ENCODE measurements at places on chromosomes 7 and 10.

GRCh38 chr7:112757337-112757736 lies 32.9 kb downstream of the TMEM168 start:
- DNase-seq, result no peak

DNA sequence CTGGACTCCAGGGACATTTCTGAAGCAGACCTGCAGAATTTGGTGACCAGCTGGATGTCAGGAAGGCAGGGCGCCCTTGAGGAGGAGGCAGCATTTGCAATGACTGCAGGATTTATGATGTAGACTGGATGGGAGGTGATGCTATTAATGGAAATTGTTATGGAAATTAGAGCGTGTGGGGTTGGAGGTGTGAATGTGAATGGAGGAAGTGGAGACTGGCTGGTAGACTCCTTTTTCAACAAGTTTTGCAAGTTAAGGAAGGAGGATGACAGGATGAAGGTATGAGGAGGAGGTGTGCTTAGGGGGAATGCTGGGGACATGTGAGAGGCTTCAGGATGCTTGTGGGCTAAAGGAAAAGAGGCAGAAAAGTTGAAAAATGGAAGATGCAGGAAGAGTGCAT lies 137.0 kb downstream of the TMEM178B start:
- DNase-seq, result no peak

DNA sequence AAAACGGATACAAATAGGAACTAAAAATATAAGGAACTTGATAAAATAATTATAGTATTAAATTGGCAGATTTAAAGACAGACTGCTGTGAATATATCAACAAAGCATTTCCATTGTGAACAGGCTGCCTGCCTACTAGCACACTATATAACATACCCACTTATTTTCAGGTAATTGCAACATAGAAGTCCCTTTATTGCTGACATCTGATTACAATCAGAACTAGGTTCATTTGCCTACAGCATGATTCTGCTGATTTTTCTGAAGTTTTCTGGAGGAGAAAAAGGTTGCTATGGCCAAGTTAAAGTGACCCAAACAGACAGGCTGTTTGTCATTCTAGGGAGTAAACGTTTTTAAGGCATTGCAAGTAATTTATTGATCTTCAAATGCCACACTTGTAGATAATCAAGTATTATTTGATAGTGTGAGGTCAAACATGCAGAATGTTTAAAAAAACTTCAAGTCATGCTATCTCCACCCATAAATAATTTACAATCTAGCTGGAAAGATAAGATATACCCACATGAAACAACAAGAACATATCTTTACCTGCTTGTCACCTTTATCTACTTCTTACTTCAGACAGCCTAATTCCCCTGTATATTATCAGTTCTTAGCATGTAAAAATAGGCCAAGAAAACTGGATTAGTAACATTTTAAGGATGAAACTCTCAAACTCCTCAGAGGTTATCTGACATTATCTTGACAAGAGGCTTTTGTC lies 40.5 kb downstream of the MTPN start:
- DNase-seq, result no peak

DNA sequence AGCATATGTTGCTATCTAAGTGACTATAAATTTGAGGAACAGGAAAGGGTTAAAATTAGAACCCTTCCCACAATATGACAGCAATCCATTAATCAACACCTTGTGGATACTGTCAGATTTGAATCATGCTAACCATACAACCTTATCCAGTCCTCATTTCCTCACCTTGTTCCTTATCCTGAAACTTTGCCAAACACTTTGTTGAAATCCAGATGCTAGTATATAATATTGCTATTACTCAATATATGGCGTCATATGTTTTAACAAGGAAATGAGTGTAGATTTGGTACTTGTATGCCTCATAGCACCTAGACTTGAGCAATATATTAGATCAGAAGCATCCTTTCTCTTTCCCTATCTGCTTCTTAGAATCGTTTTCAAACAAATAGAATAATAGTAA lies 66.3 kb upstream of the SLC25A13 start:
- no peak for DNase-seq

DNA sequence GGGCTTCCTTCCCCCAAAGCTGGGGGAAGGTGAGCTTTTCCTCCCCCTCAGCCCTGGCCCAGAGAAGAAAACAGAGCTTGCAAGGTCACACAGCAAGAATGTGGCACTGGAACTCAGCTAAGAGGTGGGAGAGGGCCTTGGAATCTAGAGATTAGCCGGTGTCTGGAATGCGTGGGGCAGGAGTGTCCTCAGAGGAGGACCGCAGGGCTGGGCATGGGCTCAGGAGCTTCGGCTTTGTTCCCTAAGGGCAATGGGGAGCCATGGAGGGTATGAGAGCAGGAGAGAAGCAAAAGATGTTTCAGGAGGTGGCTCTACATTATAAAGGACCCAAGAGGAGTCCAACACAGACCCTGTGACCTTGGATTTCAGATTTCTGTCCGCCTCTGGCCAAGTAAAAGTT lies 127.2 kb upstream of the TNRC18 start:
- no peak for DNase-seq

- DNase-seq, result no peak
Measured at GRCh38 chr7:148116829-148117403, 473.6 kb upstream of the C7orf33 start.

GRCh38 chr10:6123532-6123931 lies 34.7 kb downstream of the RBM17 start:
- no peak for DNase-seq

DNA sequence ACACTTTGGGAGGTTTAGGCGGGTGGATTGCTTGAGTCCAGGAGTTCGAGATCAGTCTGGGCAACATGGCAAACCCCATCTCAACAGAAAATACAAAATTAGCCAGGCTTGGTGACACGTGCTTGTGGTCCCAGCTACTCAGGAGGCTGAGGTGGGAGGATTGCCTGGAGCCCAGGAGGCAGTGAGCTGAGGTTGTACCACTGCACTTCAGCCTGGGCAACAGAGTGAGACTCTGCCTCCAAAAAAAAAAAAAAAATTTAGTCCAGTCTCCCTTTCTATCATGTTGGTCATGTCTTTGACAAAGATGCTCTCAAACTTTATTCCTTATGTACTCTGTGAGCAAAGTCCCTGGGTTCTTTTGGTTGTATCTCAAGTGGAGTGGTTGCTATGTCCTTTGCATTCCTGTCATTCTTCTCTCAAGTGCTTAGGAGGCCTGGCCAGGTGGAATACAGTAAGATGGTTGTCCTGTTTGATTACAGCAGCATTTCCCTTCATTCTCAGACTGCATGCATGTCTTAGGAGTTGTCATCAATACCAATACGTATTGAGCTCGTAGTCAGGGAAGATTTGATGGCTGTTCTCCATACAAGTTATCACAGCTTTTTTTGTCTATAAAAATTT lies 85.7 kb downstream of the MMRN2 start:
- DNase-seq, result no peak

DNA sequence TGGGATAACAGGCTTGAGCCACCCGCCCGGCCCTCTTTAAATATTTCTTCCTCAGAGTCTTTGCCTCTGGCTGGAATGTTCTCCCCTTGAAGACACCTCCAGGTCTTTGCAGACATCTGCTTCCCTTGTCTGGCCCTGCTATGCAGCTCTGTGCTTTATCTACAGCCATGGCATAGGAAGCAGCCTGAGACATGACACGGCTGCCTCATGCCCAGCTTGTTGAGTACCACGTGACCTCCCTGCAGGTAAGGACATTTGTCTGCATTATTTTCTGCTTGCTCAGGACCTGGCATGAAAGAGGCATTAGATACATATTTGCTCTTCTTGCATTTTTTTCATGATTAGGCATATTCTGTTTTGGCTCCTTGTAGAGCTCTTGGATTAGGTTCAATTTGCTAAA lies 113.8 kb upstream of the KLF6 start:
- no peak for DNase-seq

- no peak for DNase-seq
Measured at GRCh38 chr7:152313217-152313616, 122.6 kb downstream of the KMT2C start.

DNA sequence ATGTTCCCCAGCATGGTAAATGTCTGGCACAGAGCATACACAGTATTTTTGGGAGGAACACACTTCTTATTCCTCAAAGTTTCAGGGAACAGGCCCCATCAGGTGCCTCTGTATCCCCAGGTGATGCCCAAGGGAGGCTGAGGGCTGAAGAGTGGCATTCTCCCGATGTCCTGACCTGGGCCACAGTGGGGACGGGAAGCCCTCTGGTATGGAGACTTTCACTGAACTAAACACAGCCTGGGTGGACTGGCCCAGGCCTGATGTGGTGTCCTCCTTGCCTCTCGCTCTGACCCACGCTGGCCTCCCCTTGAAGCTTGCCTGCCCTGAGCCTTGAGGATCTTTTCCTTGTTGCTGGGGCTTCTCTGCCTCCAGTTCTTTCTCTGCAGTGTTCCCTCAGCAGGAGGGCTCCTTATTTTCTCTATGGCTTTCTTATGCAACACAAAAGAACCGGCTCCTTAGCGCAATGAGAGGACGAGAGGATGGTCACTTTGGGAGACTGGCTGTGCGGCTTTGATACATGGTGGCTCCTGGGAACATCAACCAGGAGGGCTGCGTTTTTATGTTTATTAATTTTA lies 157.5 kb upstream of the TNS3 start:
- no peak for DNase-seq

DNA sequence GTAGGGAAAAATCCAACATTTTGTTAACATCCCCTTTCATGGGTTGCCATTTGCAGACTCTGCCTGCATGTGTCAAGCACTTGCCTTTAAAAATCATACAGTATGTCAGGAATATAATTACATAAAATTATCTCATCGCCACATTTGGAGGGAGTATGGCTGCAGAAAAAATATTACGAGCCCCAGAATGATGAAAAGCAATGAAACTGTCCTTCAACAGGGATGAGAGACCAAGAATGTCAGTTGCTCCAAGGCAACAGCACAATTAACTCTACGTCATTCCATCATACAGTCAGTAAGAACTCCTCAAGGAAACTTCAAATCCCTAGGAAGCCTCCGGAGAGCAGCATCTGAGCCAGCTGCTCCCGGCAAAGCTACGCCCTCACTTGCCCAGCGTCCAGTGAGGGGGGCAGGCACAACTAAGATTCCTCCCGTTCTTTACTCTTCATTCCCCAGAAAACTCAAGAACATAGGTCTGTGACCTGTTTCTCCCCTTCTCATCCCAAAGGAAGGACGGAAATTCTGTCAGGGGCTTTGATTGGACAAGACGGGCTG lies 132.9 kb downstream of the ANLN start:
- DNase-seq, result no peak

DNA sequence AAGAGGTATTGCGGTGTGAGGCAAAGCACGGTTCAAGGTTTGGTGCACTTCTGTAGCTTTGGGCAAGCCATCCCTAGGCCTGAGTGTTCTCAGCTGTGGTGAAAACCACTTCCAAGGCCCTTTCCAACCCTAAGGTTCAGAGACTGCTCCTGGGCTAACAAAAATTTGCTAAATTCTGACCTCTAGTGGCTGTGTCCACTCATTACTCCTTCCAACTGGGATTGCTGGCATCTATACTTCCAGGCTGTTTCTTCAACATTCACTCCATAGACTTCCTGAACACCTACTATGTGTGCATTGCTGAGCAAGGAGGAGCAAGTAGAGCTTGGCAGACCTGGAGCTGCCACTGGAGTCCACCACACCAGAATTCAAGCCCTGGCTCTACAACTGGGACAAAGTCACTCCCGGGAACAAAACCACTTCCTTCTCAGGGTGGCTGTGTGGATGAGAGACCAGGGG lies 29.3 kb upstream of the SH3PXD2A start:
- no peak for DNase-seq

- DNase-seq, result no peak
Measured at GRCh38 chr10:126294451-126294850, 93.8 kb downstream of the ADAM12 start.

DNA sequence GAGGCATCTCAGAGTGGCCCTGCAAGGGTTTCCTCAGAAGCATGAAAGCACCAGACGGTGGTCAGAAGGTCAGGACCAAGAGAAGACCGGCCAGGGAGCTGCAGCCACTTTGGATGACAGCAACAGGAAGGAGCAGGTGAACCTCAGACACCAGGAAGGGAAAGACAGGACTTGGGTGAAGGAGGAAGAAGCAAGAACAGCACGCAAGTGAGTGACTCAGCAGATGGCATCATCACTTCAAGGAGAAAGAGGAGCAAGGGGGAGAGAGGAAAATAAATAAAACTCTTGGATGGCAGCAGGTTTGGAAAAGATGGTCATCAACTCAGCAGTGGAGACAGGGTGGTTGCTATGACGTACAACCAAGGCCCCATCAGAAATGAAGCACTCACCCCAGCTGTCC lies 31.6 kb downstream of the NCAPG2 start:
- DNase-seq, result no peak

- no peak for DNase-seq
Measured at GRCh38 chr10:33876584-33877400, 542.3 kb upstream of the NRP1 start.

DNA sequence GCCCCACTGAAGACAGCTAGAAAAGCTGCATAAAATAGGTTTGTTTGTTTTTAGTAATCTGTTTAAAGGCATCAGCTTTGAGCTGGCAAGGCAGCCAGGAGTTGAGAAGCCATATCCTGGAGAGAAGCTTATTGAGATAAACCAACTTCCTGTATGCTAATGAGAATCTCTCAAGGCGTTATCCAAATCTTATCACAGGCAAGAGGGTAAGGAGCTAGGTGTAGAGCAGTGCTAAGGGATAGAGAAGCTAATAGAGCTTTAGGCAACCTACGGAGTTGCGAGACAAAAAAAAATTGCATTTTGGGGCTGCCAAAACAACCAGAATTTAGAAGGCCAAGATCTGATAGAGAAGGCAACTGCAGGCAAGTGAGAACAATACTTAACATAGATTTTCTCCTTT lies 641.6 kb downstream of the SH2D4B start:
- DNase-seq, result no peak

- DNase-seq, result no peak
Measured at GRCh38 chr10:112991888-112992491, 41.9 kb downstream of the TCF7L2 start.

- DNase-seq, result no peak
Measured at GRCh38 chr7:132941428-132941827, 140.5 kb downstream of the CHCHD3 start.

- DNase-seq, result no peak
Measured at GRCh38 chr10:22597138-22597537, 117.2 kb downstream of the PIP4K2A start.

GRCh38 chr10:83820033-83820432 lies 319.3 kb upstream of the GHITM start:
- no peak for DNase-seq

DNA sequence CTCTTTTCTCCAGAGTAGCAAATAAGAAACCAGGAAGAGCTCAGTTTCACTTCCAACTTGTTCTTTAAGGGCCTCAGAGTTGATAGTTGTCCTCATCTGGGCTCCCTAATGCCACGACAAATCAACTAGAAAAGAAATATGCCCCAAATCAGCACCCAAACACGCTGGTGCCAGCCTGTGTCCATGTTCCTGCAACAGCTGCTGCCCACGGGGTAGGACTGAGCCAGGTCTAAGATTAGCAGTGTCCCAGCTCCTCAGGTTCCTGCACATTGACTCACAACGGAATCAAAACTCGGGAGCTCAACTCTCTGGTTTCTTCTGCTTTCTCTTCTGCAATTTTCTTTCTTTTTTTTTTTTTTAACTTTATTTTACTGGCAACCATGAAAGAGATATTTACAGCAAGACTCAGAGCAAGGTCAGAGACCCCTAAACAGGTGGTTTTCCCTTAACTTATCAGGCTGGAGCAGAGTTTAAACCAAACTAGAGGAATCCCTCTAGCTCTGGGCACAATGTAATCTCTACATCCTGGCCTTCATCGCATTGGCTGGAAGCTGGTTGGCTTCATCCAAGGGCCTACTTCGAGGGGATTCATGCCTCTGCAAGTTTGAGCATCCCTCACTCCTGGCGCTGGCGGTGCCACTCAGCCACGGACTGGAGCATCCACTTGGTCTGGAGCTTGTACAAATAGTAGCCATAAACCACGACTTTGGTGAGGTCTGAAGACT lies 126.1 kb downstream of the PFKFB3 start:
- DNase-seq, result no peak

GRCh38 chr7:26398756-26399509 lies 107.3 kb downstream of the SNX10 start:
- no peak for DNase-seq

Data from stimulated activated CD4-positive, alpha-beta T cell treated with anti-CD3 and anti-CD28 coated beads, TNF-alpha, amount 100 ng/mL, for 24 hours (primary cell).